CD4-positive, CD25-positive, alpha-beta regulatory T cell (primary cell): ENCODE measurements at places on chromosomes 6 and 20. TPM values are rescaled to one million over a fixed set of nuclear protein-coding genes. Genes with fewer than 3 reads are reported as not detected.

The MRAP2 gene
- total RNA-seq: not detected

DNA sequence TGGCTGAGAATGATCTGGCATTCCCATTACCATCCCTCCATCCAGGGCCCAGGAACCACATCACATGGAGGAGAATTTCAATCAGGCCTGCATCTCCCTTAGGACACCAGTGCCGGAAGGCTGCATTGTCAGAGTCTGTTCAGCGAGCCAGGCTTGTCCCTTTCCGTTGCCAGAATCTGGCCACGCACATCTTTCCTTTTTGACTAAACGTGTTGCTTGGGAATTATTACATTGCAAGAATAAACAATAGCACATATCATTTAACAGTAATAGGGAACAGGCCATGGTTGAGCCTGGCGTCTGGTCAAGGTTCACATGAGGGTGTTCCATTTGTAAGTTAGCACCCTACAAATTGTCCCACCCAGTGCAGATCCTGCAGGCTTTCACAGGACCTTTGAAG lies 42.8 kb downstream of the SOBP start:
- H3K27me3 ChIP-seq: peaks cover 2% of the 10 kb centered on the region
- H3K36me3 ChIP-seq: no peaks in the 10 kb centered on the region
- H3K4me3 ChIP-seq: no peak overlapping the region
- no peaks in the 10 kb centered on the region for H3K4me1 ChIP-seq
- DNase-seq: no peak

The SLC17A2 gene
- not detected for total RNA-seq

The ERVFRD-1 gene
- not detected for total RNA-seq

The SLC22A3 gene
- 0.67 TPM for total RNA-seq

The SNAP25 gene
- not detected for total RNA-seq

GRCh38 chr20:1764136-1765033 lies 106.8 kb upstream of the SIRPG start:
- peak; percentile 78 for DNase-seq
- no peaks in the 10 kb centered on the region for H3K36me3 ChIP-seq
- H3K27ac ChIP-seq: no peak overlapping the region
- no peaks in the 10 kb centered on the region for H3K4me1 ChIP-seq
- no peak overlapping the region for H3K4me3 ChIP-seq
- H3K27me3 ChIP-seq: no peaks in the 10 kb centered on the region

GRCh38 chr20:62824476-62825332 lies 7.9 kb downstream of the COL9A3 start:
- peaks cover 8% of the 10 kb centered on the region for H3K4me1 ChIP-seq
- H3K36me3 ChIP-seq: no peaks in the 10 kb centered on the region
- no peak overlapping the region for H3K4me3 ChIP-seq
- H3K27ac ChIP-seq: no peak overlapping the region
- no peaks in the 10 kb centered on the region for H3K27me3 ChIP-seq
- peak; percentile 19 for DNase-seq

DNA sequence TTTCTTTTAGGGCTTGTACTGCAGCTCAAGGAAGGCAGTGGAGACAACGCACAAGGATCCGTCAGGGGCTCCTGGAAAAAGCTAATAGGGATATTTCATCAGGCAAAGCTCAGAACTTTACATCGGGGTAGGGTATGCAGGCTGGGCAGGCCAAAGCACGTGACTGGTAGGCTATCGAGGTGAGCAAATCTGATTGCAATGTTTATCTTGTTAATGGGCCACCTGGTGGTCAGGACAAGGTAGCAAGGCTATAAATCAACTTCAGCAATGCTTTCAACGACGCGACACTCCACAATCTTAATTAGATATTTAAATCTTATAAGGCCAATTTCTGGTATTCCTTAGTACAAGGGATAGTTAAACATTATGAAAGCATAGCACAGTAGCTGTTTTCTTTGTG lies 1302.8 kb upstream of the EYS start:
- no peak overlapping the region for H3K4me3 ChIP-seq
- no peaks in the 10 kb centered on the region for H3K36me3 ChIP-seq
- no peaks in the 10 kb centered on the region for H3K4me1 ChIP-seq
- H3K27ac ChIP-seq: no peak overlapping the region

The PMEPA1 gene
- 4.0 TPM for total RNA-seq

DNA sequence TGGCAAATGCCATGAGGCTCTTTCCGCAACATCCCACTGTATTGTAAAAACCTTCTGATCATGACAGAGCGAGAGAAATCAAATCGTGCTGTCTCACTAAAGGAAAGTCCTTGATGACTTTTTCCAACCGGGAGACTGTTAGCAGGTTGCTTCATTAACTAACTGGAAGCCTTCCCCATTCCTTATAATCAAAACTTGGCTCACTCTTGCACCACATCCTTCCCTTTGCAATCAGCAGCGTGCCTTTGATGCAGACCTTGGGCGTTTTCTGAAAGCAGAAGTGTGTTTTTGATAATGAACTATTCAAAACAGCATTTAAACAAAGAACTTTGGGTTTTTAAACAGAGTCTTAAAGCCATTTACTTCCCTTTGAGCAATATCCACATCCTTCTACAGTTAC lies 96.2 kb upstream of the CNR1 start:
- no peak overlapping the region for H3K4me3 ChIP-seq
- no peaks in the 10 kb centered on the region for H3K36me3 ChIP-seq
- H3K27me3 ChIP-seq: no peaks in the 10 kb centered on the region
- H3K27ac ChIP-seq: no peak overlapping the region
- DNase-seq: no peak
- no peaks in the 10 kb centered on the region for H3K4me1 ChIP-seq

The TMEM14B gene
- 48.8 TPM for total RNA-seq

The FAM83C gene
- not detected for total RNA-seq

DNA sequence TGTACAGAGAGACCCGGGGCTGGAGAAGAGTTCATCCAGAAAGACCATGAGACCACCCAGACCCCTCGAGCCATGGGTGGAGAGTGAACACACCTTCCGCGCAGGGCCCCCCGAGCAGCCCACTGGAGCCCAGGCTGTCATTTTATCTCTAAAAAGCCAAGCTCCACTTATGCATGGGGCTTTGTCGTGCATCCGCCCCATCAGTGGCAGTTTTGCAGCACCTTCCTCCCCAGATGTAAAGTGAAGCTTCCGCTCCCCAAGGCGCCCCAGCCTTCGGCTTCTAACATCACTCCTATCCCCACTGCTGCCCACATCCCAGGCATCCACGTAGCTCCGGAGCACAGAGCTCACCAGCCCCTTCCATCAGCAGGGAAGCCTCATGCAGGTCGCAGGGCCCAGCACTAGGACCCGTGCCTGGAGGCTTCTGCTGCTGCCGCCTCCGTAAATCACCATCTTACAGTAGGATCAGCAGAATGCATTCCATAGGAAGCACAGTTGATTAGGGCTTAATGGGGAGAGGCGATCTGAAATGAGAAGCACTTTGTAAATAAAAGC lies 301.1 kb downstream of the TAF4 start:
- H3K36me3 ChIP-seq: no peaks in the 10 kb centered on the region
- no peak overlapping the region for H3K27ac ChIP-seq
- no peak overlapping the region for H3K4me3 ChIP-seq
- H3K4me1 ChIP-seq: no peaks in the 10 kb centered on the region

The KIF3B gene
- total RNA-seq: 19.6 TPM

The HLA-DOA gene
- total RNA-seq: 14.0 TPM

The RAB32 gene
- total RNA-seq: 1.4 TPM

DNA sequence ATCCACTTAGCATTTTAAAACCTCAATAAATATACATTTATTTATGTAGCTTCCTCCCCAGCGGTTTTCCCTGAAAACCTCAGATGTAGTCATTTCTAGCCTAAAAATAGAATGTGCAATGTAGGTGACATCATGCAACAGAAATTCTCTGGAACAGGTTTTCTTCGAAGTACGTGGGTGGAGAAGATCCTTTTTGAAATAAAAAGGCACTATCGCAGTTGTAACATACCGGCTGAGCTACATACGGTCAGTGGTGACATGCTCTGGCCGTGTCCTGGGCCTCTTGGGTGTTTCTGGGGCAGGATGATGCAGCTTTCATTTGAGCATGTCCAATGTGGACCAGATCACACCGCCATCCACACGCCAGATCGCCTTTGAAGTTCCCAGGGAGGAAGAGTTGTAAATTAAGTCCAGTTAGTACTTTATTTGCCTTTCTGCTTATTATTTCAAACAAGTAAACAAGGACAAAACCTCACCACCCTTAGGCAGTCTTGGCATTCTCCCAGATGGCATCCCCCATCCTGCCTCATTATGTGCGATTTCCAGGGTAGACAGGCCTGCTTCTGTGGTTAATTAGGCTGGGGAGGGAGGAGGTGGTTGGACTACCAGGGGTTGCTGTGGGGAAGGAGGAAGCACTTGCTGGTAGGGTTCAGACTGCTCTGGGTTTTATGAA lies 109.5 kb upstream of the CLDN20 start:
- H3K27me3 ChIP-seq: no peaks in the 10 kb centered on the region
- DNase-seq: no peak
- no peaks in the 10 kb centered on the region for H3K36me3 ChIP-seq
- peaks cover 15% of the 10 kb centered on the region for H3K4me1 ChIP-seq
- H3K27ac ChIP-seq: no peak overlapping the region

DNA sequence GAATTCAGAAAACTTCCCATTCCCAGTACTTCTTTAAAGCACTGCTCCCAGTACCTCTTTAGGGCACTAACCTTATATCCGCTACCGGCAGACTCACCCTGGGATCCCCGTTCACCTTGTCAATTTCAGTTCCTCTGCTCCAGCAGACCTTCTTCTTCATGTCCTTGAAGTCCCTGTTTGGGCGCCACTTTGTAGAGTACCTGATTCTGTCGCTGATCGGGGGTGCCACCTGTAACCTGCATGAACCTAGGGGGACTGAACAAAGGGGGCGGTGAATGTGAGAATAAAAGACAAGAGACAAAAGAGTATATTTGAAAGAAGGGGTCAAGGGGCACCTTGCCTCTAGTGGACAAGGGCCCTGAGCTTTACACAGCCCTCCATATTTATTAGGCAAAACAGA lies 4.9 kb upstream of the GINS1 start:
- no peak overlapping the region for H3K27ac ChIP-seq
- no peak overlapping the region for H3K4me3 ChIP-seq
- H3K36me3 ChIP-seq: no peaks in the 10 kb centered on the region
- H3K4me1 ChIP-seq: peaks cover 4% of the 10 kb centered on the region
- H3K27me3 ChIP-seq: peaks cover 8% of the 10 kb centered on the region
- no peak for DNase-seq

GRCh38 chr6:5518936-5519491 lies 257.7 kb downstream of the FARS2 start:
- peak overlapping the region; percentile 2 for H3K4me3 ChIP-seq
- H3K27ac ChIP-seq: no peak overlapping the region

DNA sequence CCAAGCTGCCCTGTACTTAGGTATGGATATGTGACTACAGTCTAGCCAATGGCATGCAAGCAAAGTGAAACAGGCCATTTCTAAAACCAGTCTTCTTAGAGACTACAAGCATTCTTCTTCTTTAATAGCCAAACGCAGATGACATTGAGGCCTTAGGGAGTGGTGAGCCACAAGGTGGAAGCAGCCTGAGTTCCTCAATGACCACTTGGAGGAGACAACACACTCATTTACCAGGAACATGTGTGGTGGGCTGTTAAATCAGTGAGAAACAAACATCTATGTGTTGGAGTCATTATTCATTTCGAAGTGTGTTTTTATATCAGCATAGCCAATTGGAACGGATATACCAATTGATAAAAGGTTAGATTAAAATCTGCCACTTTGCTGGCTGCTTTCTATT lies 122.0 kb downstream of the GFRAL start:
- no peaks in the 10 kb centered on the region for H3K4me1 ChIP-seq
- no peaks in the 10 kb centered on the region for H3K36me3 ChIP-seq

DNA sequence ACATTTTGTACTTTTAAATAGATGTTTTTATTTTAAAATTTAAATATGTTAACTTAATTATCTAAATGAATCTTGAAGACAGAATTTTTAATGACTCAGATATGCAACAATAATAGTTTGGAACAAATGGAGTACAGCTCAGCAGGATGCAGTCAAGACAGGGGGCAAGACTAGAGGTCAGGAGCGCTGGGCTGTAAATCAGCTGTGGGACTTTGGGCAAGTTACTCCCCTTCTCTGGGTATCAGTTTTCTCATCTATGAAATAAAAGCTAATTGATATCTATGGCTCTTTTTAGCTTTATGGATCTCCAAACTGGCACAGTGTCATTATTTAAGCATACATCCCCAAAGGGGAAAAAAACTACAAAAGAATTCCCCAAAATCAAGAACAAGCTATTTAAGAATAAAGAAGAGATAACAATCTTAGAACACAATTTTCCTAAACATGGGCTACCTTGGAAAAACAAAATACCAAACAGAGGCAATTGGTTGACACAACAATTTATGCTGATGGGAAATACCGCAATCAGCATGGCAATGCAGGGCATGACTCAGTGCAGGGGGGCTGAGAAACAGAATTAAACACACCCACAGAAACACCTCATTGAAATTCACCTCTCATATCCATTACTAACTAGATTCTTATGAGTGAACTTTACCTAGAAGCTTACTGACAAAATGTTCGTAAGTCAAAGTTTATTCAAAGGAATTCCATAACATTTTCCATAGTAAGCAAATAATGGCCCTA lies 188.2 kb downstream of the SIM1 start:
- no peak overlapping the region for H3K4me3 ChIP-seq
- H3K27me3 ChIP-seq: peaks cover 2% of the 10 kb centered on the region
- no peaks in the 10 kb centered on the region for H3K4me1 ChIP-seq
- H3K36me3 ChIP-seq: no peaks in the 10 kb centered on the region
- DNase-seq: no peak

The FAM209B gene
- 1.3 TPM for total RNA-seq

The MTFR2 gene
- 3.7 TPM for total RNA-seq

DNA sequence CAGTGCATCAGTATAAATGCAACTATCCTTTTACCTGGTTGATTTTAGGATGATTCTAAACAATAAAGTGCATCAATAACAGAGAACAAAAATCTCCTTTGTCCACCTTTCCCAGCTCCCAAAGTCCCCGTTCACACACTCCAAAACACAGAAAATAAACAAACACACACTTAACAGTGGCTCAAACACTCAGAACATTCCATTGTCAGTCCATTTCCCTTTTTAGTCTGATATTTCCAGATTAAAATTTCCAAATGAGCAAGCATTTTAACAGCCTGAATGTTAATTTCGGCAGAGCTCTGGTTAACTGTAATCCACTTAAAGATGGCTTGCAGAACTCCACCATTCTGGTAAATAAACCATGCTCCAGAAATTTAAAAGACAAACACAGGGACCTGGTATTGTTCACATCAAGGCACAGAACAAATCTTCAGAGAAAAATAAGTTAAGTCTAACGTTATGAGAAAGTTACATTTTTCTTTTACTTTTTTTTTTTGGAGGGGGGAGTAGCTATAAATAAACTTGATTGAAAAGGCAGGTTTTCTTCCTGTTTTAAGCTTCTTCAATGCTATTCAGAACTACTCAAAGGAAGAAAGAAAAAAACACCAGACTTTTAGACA lies 100.8 kb downstream of the DST start:
- H3K36me3 ChIP-seq: no peaks in the 10 kb centered on the region
- H3K27ac ChIP-seq: no peak overlapping the region
- H3K4me1 ChIP-seq: peaks cover 10% of the 10 kb centered on the region
- peak overlapping the region; percentile 62 for H3K4me3 ChIP-seq
- H3K27me3 ChIP-seq: no peaks in the 10 kb centered on the region

DNA sequence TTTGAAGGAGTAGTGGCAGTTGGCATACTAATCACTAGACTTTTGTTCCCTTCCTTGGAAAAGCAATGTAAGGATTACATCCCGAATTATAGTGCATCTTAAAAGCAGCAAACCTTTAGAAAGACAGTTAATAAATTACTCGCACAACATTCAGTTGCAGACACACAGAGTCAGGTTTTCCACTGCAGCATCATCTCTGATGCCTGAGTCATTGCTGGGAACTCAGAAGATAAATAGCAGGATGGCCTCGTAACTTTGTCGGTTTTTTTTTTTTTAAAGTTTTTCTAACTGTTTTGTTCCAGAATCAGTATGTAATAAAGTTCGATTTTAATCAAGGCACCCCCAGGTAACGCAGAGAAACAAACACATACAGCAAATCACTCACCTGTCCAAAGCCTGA lies 34.3 kb downstream of the GJA10 start:
- H3K4me1 ChIP-seq: no peaks in the 10 kb centered on the region
- no peak overlapping the region for H3K4me3 ChIP-seq
- no peak overlapping the region for H3K27ac ChIP-seq
